ENCODE measurements at places on chromosomes 11 and 22.

GRCh38 chr22:29269230-29269604 is 1.1 kb downstream of the EWSR1 start:
- peak; percentile 23 for DNase-seq

- peak; percentile 50 for DNase-seq
Observed at GRCh38 chr11:725624-726202, 19.7 kb downstream of the EPS8L2 start.

DNA sequence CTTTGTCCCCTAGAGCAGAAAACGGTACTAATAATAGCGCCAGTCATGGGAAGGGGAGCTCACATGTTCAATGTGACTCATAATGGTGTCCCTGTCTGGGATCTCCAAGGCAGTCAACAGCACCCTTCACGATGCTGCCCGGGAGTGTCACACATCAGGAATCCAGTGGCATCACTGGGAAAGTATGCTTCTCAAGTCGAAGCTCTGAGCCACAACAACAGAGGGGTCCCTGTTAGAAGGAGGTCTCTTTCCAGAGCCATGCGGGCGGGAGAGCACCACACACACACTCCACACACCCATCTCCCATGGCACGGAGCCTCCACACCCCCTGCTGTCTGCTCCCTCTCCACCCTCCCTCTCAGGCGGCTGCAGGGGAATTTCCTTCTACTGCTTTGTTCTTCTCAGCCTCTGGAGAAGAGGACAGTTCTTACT is 119.7 kb downstream of the ETS1 start:
- DNase-seq = no peak

GRCh38 chr11:79472819-79473529 is 32.1 kb upstream of the TENM4 start:
- DNase-seq = no peak

DNA sequence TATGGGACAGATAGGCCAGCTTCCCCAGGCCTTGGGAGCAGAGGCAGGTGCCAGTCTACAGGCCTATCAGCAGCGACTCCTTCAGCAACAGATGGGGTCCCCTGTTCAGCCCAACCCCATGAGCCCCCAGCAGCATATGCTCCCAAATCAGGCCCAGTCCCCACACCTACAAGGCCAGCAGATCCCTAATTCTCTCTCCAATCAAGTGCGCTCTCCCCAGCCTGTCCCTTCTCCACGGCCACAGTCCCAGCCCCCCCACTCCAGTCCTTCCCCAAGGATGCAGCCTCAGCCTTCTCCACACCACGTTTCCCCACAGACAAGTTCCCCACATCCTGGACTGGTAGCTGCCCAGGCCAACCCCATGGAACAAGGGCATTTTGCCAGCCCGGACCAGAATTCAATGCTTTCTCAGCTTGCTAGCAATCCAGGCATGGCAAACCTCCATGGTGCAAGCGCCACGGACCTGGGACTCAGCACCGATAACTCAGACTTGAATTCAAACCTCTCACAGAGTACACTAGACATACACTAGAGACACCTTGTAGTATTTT is 26.6 kb upstream of the L3MBTL2 start:
- DNase-seq = no peak

DNA sequence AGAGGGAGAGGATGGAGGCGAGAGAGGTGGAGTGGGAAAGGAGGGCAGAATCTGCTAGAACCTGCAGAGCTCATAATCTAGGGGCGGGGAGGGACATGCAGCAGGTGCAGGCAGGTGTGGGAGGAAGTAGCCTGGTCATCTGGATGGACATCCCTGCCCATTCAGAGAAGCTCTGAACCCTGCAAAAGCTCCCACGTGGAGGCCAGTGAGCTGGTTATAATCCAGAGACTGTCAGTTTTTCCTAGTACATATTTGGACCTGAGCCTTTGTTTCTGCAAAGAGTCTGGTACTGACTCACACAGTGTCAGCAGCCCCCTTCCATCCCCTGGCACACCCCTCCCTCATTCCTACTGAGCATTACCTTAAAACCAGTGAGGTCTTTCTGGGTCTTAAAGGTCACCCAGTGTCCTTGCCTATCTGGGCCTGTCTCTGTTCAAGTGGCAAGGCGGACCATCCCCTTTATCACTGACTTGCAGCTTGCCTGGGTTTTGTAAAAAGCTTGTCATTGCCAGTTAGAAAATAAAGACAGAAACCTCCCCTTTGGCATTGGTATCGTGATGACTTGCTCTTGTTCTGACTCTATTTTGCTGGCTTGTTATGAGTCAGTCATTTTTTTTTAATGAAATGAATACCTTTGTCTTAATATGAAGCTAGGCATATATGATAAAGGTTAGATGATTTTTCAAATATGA is 26.1 kb downstream of the PTPRJ start:
- no peak for DNase-seq

- DNase-seq = no peak
Observed at GRCh38 chr11:22928207-22928917, 68.1 kb upstream of the CCDC179 start.

- no peak for DNase-seq
Observed at GRCh38 chr22:47191671-47192650, 429.5 kb downstream of the TBC1D22A start.

- DNase-seq = no peak
Observed at GRCh38 chr22:28112190-28112544, 193.1 kb upstream of the PITPNB start.

DNA sequence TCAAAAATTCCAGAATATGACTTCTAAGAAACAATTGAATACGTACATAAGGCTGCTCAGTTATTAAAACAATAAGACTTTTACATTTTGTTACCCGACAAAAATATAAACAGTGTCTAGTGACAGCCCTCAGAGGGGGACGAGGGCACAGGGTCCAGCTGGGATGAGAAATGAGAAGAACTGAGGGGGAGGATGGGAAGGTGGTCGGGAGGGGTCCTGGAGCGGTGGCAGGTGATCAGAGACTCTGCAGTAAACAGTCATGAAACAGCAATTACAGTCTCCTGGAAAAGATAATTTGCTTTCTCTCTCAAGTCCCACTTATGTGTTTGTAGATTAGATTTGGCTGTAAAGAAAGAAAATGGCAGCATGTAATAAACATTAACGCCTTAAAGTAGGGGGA is 56.0 kb downstream of the PACSIN2 start:
- DNase-seq = no peak

GRCh38 chr11:17529844-17530185 is 14.4 kb downstream of the USH1C start:
- DNase-seq = no peak

DNA sequence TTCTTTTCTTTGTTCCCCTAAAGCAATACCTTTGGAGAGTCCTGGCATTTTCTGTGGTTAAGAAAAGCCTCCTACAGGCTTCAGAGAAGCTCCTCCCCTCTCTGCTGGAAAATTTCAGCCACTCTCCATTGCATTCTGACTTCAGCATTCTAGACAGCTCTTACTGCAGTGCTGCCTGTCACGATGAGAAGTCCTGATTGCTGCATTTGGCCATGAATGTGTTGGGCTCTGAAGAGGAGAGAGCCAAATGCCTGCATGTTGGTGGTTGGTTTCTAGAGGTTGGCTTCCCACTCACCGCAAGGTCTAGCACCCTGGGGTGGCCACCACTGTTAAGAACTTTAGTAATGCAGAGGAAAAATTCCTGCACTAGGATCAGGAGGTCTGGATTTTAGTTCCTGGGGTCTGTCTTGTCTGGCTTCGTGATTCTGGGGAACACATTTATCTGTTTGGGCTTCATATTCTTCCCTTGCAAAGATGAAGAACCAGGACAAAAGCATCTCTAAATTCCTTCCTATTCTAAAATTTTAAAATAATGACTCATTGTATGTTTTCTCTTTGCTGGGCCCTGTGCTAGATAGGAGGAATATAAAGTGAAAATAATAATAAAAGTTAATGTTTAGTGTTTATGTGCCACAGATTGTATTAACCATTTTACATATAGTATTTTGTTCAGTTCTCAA is 38.1 kb downstream of the COA4 start:
- DNase-seq = no peak

- no peak for DNase-seq
Observed at GRCh38 chr11:112348480-112349029, 87.9 kb upstream of the PLET1 start.

- DNase-seq = peak; percentile 50
Observed at GRCh38 chr11:65968600-65969482, 7.3 kb downstream of the SART1 start.

DNA sequence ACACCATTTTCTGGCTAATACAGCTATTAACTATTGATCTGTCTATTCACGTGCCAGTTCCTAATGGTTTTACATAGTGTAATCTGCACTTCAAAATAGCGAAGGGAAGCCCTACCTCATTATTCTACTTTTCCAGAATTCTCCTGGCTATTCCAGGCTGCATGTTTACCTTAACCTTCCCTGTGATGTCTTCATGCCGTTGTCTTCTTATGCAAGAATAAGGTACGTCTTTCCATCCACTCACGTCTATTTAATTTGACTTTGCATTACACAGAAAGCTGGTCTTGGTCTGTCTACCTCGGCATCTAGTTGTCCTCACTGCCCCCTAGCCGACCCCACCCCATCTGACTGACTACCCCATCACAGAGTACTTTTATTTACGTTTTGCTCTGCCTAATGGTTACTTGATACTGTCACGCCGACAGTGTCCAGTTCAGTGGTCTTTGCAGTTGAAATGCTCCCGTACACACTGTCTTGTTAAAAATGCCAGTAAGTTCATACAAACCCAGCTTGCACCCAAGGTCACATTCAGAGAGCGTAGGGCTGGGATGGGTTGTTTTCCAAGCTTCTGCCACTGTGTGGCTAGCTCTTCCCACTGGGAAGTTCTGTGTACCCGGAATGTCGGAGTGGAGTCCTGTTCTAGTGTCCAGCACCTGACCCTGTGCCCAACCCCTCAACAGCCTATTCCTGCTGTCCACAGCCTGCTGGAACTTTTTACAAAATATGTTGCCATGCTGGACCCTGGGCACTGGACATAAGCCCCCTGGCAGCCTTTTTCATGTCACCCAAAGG is 15.0 kb downstream of the NEAT1 start:
- peak; percentile 10 for DNase-seq

DNA sequence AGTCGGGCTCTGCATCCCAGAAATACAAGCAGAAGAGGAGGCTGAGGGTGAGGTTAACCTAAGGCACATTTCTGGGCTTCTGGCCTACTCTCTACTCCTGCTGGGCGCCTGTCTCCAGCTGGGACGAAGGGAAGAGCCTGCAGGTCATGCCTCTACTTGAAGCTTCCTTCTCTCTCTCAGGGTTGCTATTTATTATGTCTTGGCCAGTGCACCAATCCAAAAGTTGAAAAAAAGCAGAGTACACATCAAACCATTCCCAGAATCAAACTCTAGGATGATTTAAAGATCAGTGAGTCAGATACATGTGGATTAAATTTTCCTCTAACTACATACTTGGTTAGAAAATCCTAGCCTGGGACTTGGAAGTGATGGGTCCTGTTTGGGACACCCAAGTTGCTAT is 60.2 kb upstream of the CDON start:
- no peak for DNase-seq

- DNase-seq = no peak
Observed at GRCh38 chr22:46183733-46184132, 33.4 kb downstream of the PPARA start.

DNA sequence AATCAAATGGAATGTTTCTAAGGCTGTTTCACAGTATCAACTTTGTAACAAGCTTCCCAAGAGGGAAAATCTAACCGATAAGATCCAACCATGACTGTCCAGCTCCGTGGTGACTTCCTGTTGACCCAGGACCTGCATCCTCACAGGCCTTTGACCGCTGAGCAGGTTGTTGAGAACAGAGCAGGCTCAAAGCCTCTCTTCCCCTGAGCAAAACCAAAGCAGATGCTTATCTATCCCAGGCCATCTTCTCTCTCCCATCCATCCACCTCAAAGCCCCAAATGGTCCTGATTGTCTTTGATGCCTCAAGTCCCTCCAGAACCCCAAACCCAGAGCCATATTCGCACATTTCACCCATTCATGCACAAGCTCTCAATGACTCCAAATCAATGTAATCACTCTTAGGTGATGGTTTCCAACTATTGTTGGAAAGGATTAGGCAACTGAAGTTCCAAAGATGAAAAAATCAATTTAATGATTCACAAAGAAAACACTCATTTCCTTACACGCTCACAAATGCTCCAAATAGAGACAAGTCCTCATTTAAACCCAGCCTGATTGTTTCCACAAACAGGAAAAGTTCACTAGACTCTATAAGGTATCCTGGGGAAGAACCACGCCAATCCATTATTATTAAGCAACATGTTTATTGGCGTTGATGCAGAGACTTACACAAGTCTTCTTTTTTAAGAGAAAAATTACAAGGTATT is 48.7 kb downstream of the C11orf58 start:
- no peak for DNase-seq

GRCh38 chr22:42076764-42077485 is 2.6 kb upstream of the SMDT1 start:
- DNase-seq = no peak

- DNase-seq = no peak
Observed at GRCh38 chr22:26907366-26907765, 250.0 kb downstream of the MIAT start.

DNA sequence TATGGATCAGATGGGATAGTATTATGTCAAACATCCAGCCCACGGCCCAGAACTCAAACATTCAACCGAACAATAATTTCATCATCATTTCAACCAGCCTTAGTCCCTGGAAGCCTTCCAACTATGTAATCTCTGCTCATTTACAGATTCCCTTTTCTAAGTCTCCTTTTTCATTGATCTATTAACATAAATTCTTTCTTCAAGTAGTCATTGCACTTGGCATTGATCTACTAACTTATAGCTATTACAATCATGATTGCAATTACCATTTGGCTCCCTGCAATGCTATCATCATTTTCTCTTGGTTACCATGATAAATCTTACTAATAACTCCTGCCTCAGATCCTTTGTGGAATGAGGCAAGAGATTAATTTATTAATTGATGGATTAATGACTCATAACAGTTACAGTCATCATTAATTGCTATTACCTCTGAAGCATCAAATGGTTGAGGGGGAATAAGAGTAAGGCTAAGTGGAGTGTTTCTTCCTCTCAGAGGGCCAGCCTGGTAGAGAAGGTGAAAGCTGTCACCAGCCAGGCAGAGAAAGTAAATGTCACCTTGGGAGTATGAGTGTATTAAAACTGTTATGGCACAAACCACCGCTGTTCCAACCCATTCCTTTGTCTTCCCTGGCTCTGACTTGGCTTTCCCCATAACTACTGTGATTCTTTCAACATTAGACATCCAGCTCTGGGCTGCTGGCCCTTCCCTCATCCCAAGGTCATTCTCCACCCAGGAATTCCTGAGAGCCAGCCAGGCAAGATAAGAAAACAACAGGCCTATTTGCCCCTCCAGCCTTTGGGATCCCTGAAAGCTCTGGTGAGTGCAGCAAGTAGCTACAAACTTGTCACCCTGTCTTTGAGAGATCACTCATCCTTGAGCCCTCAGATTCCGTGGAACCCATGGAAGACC is 174.7 kb downstream of the RRAS2 start:
- no peak for DNase-seq

- DNase-seq = peak; percentile 18
Observed at GRCh38 chr11:90288212-90288821, 65.5 kb upstream of the CHORDC1 start.

DNA sequence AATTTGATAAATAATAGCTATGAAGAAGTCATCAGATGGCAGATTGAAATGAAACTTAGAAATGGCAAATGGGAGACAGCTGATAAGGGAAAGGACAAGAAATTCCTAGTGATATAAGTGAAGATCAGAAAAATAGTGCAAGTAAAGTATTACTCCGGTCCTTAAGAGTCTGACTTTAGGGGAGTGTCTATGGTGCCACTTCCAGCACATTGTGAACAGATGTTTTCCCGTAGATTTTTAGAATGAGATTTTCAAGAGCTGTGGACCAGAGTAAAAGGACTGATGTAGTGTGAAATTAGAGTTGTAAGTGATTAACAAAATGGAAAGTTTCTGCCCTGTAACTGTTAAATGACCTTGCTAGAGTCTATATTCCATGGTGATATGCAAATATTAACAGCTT is 974.8 kb upstream of the TENM4 start:
- DNase-seq = no peak

GRCh38 chr11:72300268-72300667 is 56.3 kb upstream of the PHOX2A start:
- no peak for DNase-seq

All from RPMI8226 (cell line).